ENCODE measurements at places on chromosomes 5 and 9.
A peak's percentile ranks its signal among the peaks of the same experiment; 100 is the strongest.

- DNase-seq, result no peak
Observed at GRCh38 chr5:41281215-41281810, 68.0 kb upstream of the C6 start.

- no peak for DNase-seq
Observed at GRCh38 chr5:172542651-172543131, 88.4 kb upstream of the SH3PXD2B start.

GRCh38 chr5:122342256-122342655, 30.2 kb downstream of the SNCAIP start:
- DNase-seq, result no peak

GRCh38 chr9:19642256-19642655, 146.6 kb downstream of the SLC24A2 start:
- DNase-seq, result no peak

- no peak for DNase-seq
Observed at GRCh38 chr5:30581198-30581935, 612.1 kb upstream of the CDH6 start.

GRCh38 chr5:135308245-135308644, 90.8 kb downstream of the MACROH2A1 start:
- DNase-seq, result no peak

- peak; percentile 56 for DNase-seq
Observed at GRCh38 chr5:76303921-76304320, 99.2 kb upstream of the IQGAP2 start.

- no peak for DNase-seq
Observed at GRCh38 chr5:43608406-43608805, 5.4 kb downstream of the NNT start.

DNA sequence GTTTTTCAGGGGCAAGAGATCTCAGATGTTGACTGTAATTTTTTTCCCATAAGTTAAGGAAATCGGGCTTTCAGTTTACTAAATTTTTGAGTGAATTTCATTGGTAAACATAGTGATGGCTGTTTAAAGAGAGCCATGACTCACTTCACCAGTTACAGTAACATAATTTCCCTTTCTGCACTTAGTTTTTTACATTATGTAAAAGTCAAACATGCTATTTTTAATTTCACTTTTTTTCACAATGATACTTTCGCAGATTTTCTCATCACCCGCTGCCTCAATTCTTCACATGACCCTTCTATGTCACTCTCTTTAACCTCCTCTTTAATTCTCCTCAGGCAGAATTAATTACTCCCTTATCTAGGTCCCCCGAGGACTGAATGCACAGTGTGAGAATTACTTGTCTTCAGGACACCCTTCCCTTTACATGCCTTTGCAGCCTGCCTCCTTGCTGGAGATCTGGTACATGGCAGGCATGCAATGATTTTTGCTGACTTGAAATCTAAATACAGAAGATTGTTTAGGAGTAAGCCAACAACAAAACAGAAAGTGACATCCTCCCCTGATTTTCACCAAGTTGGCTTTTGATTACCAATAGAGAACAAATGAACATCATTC, 217.5 kb upstream of the S1PR3 start:
- no peak for DNase-seq

DNA sequence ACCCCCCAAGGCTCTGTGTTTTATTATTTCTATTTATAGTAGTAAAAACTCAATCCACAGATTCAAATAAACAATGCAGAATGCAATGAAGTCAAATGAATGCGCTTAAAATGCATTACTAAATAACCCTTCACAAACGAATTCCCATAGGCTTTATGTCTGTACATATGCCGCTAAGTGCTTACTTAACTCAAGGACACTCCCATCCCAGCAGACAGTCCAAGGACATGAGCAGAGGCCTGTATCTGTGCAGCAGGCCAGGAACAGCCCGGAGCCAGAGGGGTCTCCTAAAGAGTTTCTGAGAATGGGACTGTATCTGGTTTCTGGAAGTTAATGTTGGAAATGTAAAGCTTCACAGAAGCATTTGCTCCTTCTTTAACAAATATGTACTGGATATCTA, 59.8 kb downstream of the MARCHF11 start:
- DNase-seq, result no peak

- DNase-seq, result peak; percentile 84
Observed at GRCh38 chr9:71769175-71770161, 1.2 kb upstream of the CEMIP2 start.

- peak; percentile 28 for DNase-seq
Observed at GRCh38 chr5:55308254-55308836, 556 bp downstream of the MTREX start.

DNA sequence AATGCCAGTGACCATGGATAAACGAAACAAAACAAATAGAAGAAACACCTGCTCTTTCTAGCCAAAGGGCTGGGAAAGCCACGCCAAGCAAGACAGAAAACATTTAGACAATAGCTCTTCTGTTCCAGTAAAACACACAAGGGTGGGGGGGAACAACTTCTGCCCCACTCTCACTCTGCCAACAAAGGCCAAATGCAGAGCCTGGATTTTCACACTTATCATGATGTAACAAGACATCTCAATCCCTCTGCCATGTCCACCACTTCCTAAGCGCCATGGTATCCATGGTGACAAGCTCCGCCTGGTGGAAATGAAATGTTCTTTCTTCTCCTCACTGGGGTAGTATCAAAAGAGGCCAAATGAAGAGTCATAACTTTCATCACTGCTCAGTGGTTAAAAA, 60.6 kb downstream of the DRD1 start:
- DNase-seq, result no peak

DNA sequence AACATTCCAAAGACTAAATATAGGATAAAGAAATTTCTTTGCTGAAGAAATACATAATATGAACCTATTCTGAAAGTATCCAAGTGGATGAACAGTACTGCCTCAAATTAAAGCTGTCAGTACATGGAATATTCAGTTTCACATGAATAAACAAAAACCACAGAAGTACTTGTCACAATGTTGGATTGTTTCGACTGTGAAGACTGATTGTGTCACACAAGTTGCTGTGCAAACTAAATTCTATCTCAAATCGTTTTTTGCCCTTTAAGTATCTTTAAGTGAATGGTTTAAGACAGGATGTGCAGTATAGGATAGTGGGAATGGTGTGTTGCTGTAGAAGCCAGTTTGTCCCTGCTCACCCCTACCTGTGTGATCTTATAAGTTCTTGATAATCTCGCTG, 137.4 kb upstream of the OTULINL start:
- no peak for DNase-seq

DNA sequence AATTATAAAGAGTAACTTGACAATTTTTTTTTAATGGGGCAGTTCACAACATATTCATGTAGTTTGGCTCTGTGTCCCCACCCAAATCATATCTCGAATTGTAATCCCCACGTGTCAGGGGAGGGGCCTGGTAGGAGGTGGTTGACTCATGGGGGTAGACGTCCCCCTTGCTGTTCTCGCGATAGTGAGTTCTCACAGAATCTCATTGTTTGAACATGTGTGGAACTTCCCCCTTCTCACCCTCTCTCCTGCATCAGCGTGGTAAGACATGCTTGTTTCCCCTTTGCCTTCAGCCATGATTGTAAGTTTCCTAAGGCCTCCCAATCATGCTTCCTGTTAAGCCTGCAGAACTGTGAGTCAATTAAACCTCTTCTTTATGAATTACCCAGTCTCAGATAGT, 40.7 kb downstream of the FBXW11 start:
- no peak for DNase-seq

DNA sequence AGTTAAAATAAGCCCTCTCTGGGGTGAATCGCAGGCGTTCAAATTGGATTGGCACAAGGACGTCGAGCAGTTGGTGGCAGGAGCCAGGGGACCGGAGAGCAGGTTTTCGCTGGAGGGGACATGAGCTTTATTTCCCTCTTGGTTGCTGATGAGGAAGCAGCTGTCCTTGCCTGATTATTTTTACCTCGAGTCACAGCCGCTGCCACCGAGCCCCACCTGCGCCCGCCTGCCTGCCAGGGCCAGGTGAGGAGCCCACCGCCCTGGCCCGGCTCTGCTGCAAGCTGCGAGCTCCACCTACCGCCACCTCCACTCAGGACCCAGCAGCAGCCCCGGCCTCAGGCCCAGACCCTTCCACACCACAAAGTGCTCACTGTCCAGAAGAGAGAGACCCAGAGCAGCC, 9.0 kb upstream of the ADGRD2 start:
- no peak for DNase-seq

- no peak for DNase-seq
Observed at GRCh38 chr5:125870256-125870655, 553.0 kb upstream of the GRAMD2B start.

GRCh38 chr9:83235526-83235925, 172.6 kb upstream of the RASEF start:
- DNase-seq, result no peak

GRCh38 chr9:89842267-89842768, 237.5 kb downstream of the GADD45G start:
- no peak for DNase-seq

GRCh38 chr9:113953531-113953930, 77.4 kb downstream of the ZNF618 start:
- DNase-seq, result no peak

- DNase-seq, result no peak
Observed at GRCh38 chr9:7910426-7911020, 110.9 kb upstream of the DMAC1 start.

DNA sequence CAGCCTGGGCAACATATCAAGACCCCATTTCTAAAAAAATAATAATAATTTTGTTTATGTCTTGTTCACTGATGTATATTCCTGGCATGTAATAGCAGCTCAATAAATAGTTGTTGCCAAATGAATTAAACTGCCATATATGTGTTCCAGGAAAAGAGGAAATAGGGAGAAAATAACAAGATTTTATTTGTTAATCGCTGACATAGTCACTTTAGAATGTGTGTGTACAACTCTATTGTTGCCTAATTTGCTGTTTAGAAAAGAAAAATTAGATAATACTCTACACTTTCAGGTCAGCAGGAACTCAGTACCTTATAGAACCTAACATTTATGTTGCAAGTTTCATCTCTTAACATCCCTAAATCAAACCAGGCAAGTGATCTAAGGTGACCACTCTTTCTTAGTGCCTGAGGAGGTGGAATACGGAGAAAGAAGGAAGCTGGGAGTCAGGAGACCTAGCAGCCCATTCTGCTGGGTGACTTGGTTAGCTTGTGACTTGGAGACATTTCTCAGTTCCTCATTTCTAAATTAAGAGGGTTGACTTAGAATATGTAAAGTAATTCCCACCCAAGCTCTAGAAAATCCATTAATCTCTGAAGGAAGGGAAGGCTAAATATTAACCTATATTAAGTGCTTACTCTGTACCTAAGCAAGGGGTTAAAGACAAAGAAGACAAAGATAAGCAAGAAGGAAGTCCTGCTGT, 110.3 kb upstream of the IQGAP2 start:
- no peak for DNase-seq

GRCh38 chr9:80188579-80188978, 616.8 kb downstream of the TLE4 start:
- no peak for DNase-seq

DNA sequence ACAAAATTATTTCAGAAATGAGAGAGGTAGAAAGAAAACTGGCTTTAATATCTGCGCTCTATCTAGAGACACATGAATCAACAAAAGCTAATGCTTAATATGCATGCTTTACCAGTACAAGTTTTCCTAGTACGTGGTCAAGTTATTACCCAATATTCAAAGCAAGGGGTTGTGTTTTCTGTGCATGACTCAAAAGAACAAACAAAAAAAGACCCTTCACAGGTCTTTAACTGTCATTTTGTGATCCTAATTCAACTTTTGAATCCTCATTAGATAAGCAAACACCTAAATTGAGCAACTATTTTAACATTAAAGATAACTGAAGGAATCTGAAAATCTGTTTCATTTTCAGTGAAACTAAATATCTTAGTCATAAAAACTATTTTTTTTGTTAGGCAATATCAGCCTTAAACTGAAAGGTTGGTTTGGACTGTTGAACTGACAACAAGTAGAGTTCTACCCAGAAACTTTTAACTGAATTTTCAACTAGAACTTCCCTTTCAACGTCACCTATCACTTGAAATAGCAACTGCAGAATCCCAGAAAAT, 12.5 kb downstream of the ST8SIA4 start:
- DNase-seq, result no peak

GRCh38 chr9:99030092-99030511, 74.8 kb upstream of the TGFBR1 start:
- DNase-seq, result no peak

- no peak for DNase-seq
Observed at GRCh38 chr5:17429353-17429752, 68.7 kb upstream of the TAF11L2 start.

DNA sequence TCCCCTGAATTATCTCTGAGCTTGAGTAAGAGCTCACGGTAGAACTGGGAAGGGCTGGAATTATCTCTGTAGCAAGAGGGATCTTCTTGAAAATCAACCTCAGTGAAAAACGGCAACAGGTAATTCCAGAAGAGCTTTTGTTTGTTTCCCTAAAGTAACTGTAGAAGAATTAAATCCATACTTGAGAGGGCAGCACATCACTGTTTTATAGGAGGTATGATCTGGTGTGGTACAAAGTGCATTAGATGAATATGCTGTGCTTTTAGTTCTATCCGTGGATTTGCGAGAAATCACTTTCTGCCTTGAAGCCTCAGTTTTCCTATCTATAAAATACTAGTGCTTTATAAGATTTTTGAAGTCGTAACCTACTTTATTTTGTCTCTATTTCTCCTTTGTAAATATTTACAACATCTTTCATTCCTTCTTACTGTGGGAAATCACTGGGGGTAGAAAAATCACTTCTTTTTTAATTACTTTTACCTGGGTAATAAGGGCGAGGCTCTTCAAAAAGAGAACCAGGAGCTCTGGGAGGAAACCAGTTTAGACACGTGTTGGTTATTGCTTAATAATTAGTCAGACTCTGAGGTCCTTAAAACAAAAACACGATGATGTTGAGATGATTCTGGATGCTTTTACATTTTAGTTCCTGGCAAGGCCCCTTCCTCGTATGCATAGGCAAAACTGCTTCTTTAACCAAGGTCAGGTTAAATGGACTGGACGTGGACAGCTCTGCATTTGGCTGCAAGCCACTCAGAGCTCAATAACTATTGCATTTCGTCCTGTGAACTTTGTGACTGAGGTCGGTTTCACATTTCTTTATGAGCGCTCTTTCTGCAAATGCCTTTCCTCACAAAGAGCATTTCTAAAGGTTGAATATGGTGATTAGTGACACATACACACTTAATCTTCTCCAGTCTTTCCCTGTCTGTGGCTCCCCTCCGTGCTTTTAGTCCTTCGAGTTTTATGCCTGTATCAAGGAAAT, 376.1 kb downstream of the BRINP1 start:
- no peak for DNase-seq

DNA sequence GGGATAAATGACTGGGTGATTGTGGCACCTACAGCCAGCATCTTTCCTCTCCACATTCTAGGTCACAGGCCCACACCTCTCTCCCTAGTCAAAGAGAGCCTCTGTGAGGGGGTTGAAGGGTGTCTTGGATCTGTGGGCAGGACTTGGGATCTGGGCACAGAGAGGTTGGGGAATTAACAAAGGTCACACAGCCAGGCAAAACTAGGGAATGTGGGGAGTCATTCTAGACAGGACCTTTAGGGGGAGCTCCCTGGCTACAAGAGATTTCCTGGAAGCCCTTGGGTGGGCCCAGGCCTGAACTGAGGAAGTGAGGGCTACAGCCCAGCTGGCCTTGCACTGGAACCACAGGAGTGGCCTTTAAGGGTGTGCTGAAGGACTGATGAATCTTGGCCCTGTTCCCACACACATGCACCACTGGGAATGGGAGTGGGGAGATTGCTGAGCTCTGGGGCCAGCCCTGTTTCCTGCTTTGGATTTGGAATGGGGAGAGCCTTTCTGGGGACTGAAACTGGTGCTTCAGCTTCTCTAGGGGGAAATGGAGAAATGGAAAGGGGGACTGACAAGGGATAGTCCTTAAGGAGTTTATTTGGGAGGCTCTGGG, 12.4 kb upstream of the CXXC5 start:
- peak; percentile 45 for DNase-seq

Data from activated naive CD4-positive, alpha-beta T cell treated with anti-CD3 and anti-CD28 coated beads, Interleukin-2, amount 10 ng/mL, durations not matched to agents 7 days and 5 days (primary cell).